GM23248 (cell line): ENCODE measurements at places on chromosomes 11 and 22. TPM values are rescaled to one million over a fixed set of nuclear protein-coding genes. Genes with fewer than 3 reads are reported as not detected.

TCN2 gene
- 5.3 and 8.1 TPM in 2 replicates for total RNA-seq

CRYBB3 gene
- not detected in 2 replicates for total RNA-seq

TPP1 gene
- 37.6 and 47.6 TPM in 2 replicates for total RNA-seq

MUC6 gene
- total RNA-seq, result not detected in 2 replicates

OR2D2 gene
- total RNA-seq, result 0.22 TPM in 1 of 2 replicates, not detected in the other

TBX1 gene
- 1.6 and 4.6 TPM in 2 replicates for total RNA-seq

TSGA10IP gene
- 0.13 TPM in 1 of 2 replicates, not detected in the other for total RNA-seq

DBX1 gene
- total RNA-seq, result not detected in 2 replicates

KCNK7 gene
- not detected in 2 replicates for total RNA-seq

ALX4 gene
- total RNA-seq, result not detected in 2 replicates

ADORA2A gene
- total RNA-seq, result 0.54 and 0.89 TPM in 2 replicates

DDX25 gene
- not detected in 2 replicates for total RNA-seq

PAMR1 gene
- 141 and 151 TPM in 2 replicates for total RNA-seq

ART1 gene
- total RNA-seq, result not detected in 2 replicates

GAS2 gene
- 0.51 and 1.2 TPM in 2 replicates for total RNA-seq
